ENCODE measurements at places on chromosomes 2 and 18. TPM values are rescaled to one million over a fixed set of nuclear protein-coding genes. Genes with fewer than 3 reads are reported as not detected.
A peak's percentile ranks its signal among the peaks of the same experiment; 100 is the strongest.

- DNase-seq = no peak
These were observed 338.7 kb downstream of the HRH4 start for GRCh38 chr18:24799176-24799575.

DNA sequence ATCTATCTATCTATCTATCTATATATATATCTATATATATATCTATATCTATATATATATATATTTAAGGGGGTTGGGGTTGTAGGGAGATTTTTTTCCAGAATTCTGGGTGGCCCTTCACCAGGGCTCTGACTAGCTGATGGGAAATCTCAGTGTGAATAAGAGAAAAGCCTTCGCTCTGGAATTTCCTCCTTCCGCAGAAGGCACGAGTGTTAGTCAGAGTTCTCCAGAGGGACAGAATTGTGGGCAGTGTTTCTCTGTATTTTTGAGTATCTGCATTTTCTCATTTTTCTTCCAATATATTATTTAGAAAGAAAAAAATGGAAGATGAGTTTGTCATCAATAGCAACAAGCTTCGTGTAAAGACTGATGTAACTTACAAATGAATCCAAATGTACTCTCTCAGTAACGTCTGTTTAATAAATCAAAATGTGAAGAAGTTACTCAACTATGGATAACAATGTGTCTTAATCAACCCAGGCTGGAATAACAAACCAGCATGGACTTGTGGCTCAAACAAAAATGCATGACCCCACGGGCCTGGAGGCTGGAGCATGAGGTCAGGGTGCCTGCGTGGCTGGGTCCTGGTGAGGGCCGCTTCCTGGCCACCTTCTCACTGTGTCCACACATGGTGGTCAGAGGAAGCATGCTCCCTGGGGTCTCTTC is 10.6 kb upstream of the SNTG2 start:
- no peak for DNase-seq

DNA sequence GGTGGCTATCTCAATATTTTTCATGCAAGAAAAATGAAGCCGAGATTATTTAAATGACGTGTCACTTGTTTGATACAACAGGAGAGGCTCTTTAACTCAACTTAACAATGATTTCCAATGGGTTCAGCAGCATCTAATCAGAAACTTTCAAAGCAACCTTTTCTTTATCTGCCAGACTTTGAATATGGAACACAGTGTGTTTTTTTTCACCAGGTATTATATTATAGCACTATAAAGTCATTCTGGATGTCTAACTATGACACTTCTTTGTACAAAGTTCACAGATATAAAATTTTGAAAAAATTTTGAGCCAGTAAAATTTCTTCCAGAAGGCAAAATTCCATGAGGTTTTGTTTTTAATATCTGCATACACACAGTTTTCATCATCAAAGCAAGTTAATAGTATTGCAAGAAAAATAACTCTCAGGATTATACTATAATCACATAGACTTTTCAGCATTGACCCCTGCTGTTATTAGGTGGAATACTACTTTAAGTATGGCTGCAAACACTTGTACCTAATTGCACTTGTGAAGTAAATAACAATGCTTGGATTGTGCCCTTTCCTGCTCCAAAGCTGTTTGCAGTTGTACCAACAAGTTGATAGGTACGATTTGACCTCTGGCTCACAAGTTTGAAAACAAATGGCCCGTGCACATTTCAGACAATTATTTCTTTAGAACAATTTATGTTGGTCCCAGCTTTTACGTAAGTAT is 44.0 kb upstream of the DSG1 start:
- DNase-seq = no peak

DNA sequence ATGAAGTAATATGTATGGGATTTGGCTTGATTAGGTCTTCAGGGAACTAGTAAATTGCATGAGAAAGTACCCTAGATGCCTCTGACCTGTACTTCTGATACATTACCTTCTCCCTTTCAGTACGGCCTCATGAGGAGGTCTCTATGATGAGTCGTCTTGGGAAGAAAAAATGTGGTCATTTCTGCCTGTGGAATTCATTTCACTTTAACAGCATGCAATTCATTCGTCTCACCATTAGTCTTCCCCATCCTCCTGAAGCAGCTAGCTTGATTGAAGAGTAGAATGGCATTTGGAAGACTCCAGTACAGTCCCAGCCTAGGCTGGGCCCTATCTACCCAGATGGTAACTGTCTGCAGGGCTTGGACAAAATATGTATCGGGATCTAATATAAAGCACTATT is 52.2 kb downstream of the TMX3 start:
- DNase-seq = no peak

- DNase-seq = no peak
These were observed 9.5 kb upstream of the CNNM3 start for GRCh38 chr2:96806468-96807126.

DNA sequence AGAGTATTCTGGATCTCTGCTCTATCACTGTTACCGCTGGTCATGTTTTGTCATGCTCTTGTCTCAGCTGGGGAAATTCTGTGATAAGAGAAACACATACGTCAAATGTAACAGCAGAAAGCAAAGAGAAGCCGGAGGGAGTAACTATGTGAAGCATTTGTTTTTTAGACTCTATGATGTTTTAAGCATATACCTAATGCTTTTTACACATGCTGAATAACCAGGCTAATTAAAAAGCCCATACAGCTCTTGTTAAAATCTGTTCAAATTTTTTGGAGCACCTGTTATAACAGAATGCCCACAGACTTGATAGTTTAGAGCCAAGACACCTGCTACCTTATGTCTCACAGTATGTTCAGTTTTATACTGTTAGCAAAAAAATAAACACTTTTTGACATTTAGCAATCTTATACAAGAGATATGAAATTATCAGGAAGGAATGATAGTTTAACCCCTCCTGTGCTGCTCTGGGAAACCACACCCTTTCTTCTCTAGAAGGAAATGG is 92.3 kb upstream of the TANK start:
- no peak for DNase-seq

- peak; percentile 10 for DNase-seq
These were observed 54.8 kb downstream of the ZNF407 start for GRCh38 chr18:74652392-74652988.

- DNase-seq = peak; percentile 9
These were observed 42.2 kb downstream of the METTL4 start for GRCh38 chr18:2529154-2529553.

GRCh38 chr2:178404368-178404767 is 46.6 kb downstream of the PRKRA start:
- no peak for DNase-seq

GRCh38 chr2:214604861-214605260 is 194.0 kb downstream of the VWC2L start:
- DNase-seq = no peak

DNA sequence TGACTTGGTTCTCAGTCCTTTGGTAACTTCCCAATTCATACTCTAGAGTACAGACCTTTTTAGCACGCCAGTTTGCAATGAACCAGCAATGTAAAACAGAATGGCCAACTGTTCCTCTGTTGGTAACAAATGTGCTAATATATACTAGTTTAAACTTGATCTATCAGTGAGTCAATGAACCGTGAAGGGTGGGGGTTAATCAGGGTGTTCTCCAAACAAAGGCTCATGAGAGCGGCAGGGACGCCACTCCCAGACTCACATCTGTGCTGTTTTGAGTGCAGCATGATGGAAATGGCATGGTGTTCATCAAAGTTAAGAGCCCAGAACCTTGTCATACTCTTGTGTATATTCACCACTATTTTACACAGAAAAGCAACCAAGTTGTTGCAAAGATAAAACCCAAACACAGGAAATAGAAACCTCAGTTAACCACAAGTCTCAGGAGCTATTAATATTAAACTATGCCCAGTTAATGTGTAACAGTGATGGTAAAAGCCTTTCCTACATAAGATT is 70.3 kb downstream of the CERKL start:
- peak; percentile 71 for DNase-seq

- DNase-seq = no peak
These were observed 157.1 kb upstream of the SIX2 start for GRCh38 chr2:45166229-45166890.

DNA sequence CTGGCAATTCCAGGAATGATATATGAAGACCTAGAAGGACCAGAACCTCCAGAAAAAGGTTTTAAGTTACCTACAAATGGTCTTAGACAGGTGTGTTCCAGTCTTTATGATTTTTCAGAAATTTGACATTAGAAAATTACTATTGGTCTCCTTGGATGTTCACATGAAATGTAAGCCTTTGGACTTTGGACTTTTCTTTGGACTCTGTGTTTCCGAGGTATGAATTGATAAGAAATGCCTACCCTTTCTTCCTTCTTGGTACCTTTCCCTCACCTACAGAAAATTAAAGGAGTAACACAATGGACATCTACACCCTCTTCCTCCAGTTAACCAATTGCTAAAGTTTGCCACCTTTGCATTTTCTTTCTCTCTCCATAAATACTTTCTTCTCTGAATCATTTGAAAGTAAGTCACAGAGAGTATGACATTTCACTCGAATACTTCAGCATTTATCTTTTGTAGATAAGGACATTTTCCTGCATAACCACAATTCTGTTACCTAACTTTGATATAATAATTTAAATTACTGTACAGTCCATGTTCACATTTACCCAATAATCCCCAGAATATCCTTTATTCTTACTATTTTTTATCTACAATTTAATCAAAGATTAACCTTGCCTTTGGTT is 26.2 kb downstream of the CEP192 start:
- no peak for DNase-seq

DNA sequence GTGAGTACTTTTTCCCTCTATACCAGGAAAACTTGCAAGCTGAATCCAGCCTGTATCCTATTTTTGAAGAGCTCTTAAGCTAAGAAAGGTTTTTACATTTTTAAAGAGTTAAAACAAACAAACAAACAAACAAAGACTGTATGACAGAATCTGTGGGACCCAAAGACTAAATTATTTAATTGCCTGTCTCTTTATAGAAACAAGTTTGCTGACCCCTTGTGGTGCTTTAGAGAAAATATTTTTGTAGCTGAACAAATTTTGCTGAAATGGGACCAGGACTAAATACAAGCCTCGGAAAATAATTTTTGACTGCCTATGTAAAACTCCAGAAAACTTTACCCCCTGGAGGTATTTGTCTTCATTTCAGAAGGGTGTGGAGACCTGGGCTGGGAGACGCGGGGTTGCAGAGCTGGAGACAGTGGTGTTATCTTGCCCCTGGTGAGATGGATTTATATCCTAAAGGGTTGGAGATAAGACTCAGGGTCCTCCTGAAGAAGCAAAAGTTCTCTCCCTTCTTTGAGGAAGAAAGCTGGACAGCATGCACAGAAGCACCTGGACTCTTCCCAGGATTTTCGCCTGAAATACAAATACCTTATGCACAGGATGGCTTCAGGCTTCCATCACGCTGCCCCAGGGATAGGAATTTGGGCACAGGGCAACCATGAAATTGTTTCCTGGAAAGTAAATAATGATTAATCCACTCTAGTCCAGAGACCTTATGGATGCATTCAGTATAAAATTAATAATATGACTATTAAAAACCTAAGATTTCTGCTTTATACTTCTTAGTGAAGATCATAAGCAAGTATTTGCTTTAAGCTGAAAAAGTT is 54.3 kb downstream of the TMX3 start:
- no peak for DNase-seq

DNA sequence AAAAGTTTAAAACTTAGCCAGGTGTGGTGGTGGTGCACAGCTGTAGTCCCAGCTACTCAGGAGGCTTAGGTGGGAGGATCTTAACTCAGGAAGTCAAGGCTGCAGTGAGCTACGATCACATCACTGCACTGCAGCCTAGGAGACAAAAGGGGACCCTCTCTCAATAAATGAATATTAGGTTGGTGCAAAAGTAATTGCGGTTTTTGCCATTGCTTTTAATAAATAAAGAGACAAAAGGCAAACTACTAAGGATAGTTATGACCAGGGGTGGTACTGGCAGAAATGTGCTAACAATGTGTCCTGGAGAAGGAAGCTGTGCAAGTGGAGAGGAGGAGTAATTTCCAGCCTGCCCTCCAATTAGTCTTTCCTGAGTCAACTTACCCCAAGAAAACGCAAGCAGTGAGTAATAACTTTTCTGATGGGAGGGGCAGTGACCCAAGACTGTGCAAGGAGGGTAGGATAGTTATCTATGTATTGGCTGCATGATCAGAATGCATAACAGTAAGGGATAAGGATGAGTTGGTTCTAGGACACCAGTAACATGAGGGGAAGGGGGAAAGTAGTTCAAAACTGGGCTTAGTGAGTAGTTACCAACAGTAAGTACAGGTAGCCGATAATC is 1.5 kb downstream of the EXOC6B start:
- DNase-seq = no peak

DNA sequence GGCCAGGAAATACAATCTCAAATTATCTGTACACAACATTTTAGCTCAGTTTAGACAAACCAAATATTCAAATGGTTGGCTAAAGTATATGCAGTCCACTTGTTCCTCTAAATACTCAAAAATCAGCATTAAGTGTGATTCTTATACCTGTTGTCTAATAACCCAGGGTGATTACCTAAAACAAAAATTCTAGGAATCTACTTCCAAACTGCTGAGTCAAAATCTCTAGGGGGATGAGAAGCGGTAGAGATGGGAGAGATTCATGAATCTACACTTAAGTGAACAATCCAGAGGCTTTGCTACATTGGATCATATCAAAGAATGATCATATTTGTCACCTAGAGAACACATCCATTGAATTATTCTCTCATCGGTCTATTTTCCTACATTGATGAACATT is 420.9 kb upstream of the PKDCC start:
- DNase-seq = no peak

- peak; percentile 74 for DNase-seq
These were observed at the start of gene DUSP2 for GRCh38 chr2:96145036-96145847. DUSP2 (minus strand) TSS chr2:96145440; CDS start chr2:96145354, 86 bp downstream.

- no peak for DNase-seq
These were observed 49.6 kb downstream of the MYO3B start for GRCh38 chr2:170227507-170227947.

DNA sequence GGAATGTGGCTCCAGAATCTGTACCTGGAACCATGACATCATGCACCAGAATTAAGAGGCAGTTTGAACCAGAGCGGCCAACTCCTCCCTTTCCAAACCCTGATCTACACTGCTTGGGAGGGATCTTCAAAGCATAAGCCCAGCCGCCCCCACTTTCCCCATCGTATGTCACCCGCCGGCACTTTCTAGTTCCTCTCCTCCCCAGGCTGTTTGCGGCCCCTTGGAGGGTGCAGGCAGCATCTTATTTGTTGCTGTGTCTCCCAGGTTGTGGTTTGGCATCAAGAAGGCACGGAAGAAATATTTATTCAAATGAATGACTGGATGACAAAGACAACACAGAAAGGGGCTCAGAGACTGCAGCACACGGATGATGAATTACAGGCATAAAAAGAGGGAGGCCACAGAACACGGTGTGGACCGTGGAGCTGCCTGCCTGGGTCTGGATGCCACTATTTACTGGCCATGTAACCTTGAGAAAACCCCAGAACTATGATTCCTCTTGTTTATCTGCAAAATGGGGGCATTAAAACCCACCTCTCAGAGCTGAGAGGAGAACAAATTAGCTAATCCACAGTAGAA is 305.8 kb downstream of the EIPR1 start:
- DNase-seq = no peak

The SPR gene
- total RNA-seq = 71.1 TPM

The CABLES1 gene
- total RNA-seq = 16.2 TPM

The CHST9 gene
- 56.9 TPM for total RNA-seq

The ALLC gene
- total RNA-seq = not detected

The CYP1B1 gene
- 34.4 TPM for total RNA-seq

Data from Calu3 (cell line).